KG1 (cell line): ENCODE measurements at places on chromosomes 5 and 9.

GRCh38 chr9:119318371-119318770 is 50.9 kb downstream of the BRINP1 start:
- no peak for DNase-seq

- no peak for DNase-seq
Measured at GRCh38 chr9:86966852-86967511, 19.7 kb upstream of the GAS1 start.

DNA sequence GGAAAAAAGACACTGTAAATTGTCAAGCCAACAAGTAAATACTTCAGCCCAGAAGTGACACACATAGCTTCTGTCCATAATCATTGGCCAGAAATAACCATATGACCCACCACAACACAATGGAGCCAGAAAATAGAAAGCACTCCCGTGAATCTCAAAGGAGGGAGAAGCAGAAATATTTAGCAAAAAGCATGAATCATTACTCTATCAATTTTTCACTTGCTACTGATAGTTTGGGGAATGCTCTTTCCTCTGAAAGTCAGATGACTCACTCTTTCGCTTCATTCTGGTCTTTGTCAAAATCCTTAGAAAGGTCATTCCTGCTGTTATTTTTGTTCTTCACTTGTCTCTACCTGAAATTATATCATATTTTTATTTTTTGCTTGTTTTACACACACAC is 312.6 kb downstream of the TMEM232 start:
- DNase-seq, result no peak

GRCh38 chr9:131982671-131983239 is 96.9 kb downstream of the MED27 start:
- no peak for DNase-seq

DNA sequence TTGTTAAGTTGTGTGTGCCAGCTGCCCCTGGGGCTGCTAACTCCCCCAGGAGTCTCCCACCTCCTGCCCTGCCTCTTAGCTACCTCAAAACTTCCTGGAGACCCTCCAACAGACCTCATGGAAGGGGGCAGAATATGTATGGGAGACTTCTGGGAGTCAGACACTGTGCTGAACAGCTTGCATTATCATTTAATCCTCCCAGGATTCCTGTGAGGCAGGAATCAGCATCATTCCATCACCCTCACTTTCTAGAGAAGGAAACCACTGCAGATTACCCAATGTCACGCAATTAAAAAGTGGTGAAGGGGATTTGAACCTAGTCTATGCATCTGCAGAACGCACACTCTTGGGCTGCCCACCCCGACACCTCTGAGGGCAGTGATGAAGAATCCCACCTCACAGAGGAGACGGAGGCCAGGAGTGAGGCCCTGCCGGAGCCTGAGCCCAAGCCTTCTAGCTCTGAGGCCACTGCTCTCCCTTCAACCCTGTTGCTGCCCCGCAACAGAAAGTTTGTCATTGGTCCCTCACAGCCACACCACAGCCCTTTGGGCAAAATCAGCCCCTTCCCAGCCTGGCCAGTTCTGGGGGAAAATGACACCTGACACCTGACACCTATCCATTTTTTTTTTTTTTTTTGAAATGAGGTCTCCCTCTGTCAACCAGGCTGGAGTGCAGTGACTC is 30.3 kb upstream of the IL17B start:
- DNase-seq, result no peak

- DNase-seq, result no peak
Measured at GRCh38 chr9:131310833-131311554, 21.5 kb downstream of the PLPP7 start.

- DNase-seq, result no peak
Measured at GRCh38 chr5:169921949-169922348, 58.3 kb downstream of the INSYN2B start.

GRCh38 chr9:92468206-92468605 is 14.1 kb downstream of the ASPN start:
- DNase-seq, result no peak

- no peak for DNase-seq
Measured at GRCh38 chr9:18268381-18268780, 205.6 kb upstream of the ADAMTSL1 start.

DNA sequence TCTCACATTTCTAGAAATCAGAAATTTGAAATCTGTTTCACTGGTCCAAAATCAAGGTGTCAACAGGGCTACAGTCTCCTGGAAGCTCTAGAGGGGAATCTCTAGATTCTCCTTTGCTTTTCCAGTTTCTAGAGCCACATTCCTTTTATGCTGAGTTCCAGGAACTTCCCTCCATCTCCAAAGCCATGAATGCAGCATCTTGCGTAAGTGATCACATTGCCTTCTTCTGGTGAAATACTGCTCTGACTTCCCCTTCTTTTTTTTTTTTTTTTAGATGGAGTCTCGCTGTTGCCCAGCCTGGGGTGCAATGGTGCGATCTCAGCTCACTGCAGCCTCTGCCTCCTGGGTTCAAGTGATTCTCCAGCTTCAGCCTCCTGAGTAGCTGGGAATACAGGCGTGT is 23.8 kb downstream of the GDA start:
- no peak for DNase-seq

- no peak for DNase-seq
Measured at GRCh38 chr9:121478816-121479676, 20.6 kb downstream of the GGTA1 start.

- no peak for DNase-seq
Measured at GRCh38 chr5:32153723-32154122, 20.4 kb downstream of the GOLPH3 start.

DNA sequence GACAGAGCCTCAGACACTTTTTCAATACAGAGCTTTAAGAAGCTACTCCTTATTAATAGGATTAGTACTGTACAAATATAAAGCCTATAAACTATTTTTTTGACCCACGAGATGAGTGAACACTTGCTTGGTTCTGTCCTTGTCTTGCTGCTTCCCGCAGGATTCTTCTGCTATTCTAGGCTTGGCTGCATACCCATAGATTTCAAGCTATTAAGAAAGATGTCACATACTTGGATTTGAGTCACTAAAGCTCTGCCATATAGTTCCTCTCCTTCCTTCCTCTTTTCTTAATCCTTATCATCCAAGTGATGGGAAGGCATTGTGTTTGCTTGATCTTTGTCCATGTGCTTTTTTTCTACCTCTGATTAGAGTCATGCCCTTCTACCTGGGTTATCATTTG is 361.2 kb upstream of the TRPC7 start:
- no peak for DNase-seq

DNA sequence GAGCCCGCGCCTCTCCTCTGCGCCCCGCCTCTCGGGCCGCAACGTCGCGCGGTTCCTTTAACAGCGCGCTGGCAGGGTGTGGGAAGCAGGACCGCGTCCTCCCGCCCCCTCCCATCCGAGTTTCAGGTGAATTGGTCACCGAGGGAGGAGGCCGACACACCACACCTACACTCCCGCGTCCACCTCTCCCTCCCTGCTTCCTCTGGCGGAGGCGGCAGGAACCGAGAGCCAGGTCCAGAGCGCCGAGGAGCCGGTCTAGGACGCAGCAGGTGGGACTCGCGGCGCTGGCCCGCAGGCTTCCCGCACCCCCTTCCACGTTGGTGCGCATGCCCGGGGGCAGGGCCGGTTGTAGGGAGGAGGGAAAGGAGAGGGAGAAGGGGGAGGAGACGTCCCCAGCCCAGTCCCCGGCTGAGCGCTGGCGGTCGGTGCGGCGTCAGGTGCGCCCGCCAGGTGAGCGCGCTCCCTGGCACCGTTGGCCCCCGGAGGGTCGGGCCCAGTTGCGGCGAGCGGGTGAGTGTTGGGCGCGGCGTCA is at the start of gene OCLN:
Gene OCLN (plus strand): TSS at position 400 of the 532 bp plus-strand sequence. CDS start 11,455 bp downstream, outside the sequence.
- no peak for DNase-seq

GRCh38 chr9:84711936-84712335 is 42.4 kb downstream of the NTRK2 start:
- DNase-seq, result no peak

- no peak for DNase-seq
Measured at GRCh38 chr9:68841276-68842052, 136.4 kb downstream of the PIP5K1B start.

- DNase-seq, result no peak
Measured at GRCh38 chr5:16922430-16922829, 13.7 kb downstream of the MYO10 start.

GRCh38 chr5:9976621-9977020 is 273.1 kb downstream of the ATPSCKMT start:
- DNase-seq, result no peak

GRCh38 chr5:76451031-76451701 is 48.1 kb downstream of the IQGAP2 start:
- DNase-seq, result no peak

DNA sequence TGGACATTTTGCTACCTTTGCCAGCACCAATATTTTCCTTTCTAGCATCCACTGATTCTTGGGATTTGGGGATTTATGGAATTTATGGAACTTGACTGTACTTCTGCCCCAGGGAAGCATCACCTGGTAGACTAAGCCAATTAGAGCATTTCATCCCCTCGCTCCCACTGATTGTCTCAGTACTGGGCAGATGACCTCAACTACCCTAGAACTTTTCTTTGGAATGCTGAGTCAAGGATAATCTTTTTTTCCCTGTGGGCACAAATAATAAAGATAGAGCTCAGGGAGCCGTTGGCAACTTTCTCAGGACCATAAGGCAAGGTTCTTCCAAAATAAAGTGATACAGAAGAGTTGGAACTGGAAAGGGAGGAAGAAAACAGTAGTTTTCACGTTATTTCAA is 438.4 kb downstream of the PLK2 start:
- no peak for DNase-seq

DNA sequence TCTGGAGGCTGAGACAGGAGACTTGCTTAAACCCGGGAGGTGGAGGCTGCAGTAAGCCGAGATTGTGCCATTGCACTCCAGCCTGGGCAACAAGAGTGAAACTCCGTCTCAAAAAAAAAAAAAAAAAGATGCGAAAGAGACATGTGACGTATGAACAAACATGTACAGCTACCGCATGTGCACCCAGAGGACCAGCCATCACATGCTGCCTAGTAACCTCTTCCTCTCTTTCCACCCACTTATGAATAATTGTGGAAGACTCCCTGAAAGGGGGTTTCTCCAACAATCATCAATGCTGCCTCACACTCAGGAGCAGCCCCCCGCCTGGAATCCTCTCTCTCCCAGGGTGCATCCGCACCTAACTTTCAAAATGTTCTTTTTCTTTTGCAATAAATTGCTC is 2.2 kb downstream of the SARDH start:
- DNase-seq, result no peak

- DNase-seq, result no peak
Measured at GRCh38 chr5:97836816-97837215, 653.8 kb upstream of the RIOK2 start.

DNA sequence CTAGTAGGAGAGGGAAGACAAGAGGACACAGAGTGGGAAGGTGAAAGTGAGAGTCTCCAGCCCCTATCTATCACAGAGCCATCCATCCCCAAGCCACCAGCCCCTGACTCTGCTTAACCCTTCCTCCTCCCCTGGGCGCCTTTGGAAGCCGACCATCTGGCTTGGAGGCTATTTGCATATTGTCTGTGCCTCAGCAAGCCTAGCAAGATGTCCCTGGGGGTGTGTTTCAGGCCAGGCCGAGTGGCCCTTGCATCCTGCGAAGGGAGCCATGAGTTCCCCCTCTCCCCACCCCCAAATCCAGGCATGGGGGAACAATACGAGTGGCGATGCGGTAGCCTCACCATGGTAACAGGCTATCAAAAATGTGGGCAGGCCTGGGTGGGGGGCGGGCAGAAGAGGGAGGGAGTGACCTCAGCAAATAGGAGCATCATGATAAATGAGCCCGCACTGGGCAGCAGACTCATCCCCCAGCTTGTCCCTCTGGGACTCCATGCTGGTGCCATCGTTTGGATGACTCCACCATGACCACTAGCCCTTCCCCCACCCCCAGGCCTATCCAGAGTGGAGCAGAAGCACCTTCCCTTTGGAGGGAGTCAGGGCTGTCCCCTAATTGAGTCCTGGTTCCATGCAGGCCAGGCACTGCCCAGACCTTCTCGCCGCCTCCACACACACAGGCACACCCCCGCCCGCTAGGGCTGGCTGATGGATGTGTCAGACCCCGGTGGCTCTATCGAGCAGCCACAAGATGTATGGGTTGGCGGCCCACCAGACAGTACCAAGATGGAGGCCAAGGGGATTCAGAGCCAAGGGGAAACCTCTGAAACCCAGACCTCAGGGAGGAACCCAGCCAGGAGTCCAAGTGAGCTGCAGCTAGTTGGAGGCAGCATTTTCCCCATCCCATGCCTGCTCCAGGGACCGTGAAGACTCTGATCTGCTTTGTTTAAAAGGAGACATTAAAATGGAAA is 14.6 kb downstream of the URM1 start:
- no peak for DNase-seq

- no peak for DNase-seq
Measured at GRCh38 chr5:94847019-94847418, 228.6 kb downstream of the SLF1 start.

GRCh38 chr5:37658440-37658839 is 181.4 kb downstream of the GDNF start:
- DNase-seq, result no peak

- no peak for DNase-seq
Measured at GRCh38 chr5:84790406-84790805, 405.7 kb upstream of the EDIL3 start.

- no peak for DNase-seq
Measured at GRCh38 chr5:223791-224190, 5.7 kb downstream of the SDHA start.

DNA sequence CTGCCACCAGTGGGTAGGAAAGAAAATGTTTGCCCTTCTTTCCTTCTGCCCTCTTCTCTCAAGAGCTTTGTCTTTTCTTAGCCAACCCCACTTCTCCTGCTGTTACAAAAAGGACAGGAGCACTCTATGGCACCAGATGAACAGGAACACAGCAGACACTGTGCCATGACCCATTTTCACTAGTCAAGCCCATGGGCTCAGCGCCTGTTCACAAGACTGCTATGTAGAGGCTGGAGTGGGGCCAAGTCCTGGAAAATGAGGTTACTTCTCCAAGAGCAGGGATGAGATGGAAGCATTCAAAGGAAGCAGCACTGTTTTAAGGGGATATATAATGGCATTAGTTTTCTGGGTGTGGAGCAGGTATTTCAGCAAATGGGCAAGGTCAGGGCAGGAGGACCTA is 46.8 kb upstream of the GRAMD2B start:
- no peak for DNase-seq

GRCh38 chr9:75087289-75087823 is 599 bp downstream of the NMRK1 start:
- DNase-seq, result peak; percentile 51

DNA sequence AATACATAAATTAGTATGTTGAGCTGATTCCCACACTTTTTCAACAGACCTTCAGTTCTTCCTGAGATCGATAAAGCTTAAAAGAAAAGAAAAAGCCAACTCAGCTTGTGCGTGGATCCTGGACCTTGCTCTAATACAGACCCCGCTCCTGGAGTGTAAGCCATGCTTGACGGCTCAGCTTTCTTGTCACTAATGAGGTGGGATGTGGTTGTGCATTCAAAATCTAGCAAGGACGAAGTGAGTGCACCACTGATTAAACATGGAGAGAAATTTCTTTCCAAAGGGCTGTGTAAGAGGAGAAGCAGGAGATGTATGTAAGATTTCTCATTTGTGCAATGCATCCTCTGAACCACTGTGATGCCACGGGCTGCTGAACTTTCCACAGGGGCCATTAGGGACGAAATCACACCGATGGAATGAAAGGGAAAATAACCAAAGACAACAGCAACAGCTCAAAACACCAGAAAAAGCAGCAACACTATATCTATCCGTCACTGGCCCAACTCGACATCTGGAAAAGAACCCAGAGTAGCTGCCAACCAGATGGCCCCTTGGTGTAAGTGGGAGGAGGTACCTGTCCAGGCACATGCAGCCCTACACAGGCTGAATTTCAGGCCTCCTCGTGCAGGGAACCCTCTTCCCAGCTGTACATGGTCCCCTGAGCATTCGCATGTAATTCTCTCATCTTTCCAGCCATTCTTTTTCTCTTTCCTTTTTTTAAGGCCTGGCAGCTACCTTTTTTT is 178.9 kb downstream of the SREK1 start:
- DNase-seq, result no peak
